ENCODE measurements at places on chromosomes 7 and 10. TPM values are rescaled to one million over a fixed set of nuclear protein-coding genes. Genes with fewer than 3 reads are reported as not detected.
A peak's percentile ranks its signal among the peaks of the same experiment; 100 is the strongest.

DNA sequence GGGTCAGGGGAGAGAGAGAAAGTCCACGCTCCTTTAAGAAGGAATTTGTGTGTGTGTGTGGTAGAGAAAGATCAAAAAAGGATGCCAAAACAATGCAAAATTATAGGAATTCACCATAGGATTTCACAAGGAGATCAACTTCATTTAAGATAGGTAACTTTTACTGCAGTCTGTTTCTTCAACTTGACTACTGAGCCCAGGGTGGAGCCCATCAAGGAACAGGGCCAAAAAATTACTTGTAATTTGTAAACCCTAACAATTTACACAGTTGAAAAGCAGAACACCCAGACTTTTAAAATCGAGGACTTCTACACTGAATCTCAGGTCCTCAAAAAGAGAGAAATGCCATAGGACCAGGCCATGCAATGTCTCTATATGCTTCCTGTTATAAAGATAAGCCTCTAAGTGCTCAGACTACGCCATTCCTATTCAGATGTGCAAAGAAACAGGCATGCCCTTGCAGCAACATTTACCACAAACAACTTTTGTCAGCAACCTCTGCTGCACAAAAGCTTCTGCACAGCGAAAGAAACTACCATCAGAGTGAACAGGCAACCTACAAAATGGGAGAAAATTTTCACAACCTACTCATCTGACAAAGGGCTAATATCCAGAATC lies 10.6 kb upstream of the GIMAP4 start:
- H3K4me3 ChIP-seq = no peak overlapping the region
- DNase-seq = no peak
- H3K4me1 ChIP-seq = no peaks in the 10 kb centered on the region
- no peak overlapping the region for H3K27ac ChIP-seq

The TMEM225B gene
- not detected for total RNA-seq

DNA sequence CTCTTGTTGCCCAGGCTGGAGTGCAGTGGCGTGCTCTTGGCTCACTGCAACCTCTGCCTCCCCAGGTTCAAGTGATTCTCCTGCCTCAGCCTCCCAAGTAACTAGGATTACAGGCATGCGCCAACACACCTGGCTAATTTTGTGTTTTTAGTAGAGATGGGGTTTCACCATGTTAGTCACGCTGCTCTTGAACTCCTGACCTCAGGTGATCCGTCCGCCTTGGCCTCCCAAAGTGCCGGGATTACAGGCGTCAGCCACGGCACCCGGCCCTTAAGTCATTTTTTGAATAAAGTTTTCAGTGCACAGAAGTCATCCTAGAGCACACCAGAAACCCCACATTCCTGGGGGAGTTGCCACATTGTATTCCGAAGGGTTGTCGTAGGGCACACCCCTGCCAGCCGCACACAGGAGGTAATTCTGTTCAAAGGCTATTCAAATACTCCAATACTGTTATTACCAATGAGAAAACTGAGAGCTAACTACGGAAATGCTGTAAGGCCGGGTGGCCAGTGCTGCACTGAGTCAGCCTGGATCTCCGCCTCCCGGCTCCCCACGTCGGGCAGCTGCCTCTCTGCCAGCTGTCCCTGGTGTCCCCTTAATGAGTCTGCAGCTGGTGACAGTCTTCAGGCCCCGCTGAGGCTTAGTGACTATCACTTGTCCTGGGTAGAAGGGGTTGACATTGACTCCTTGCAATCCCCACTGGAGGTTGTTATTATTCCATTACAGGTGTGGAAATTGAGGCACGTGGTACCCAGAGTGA lies 8.6 kb upstream of the RFC2 start:
- H3K27me3 ChIP-seq = no peaks in the 10 kb centered on the region
- no peak overlapping the region for H3K27ac ChIP-seq
- H3K36me3 ChIP-seq = no peaks in the 10 kb centered on the region
- no peaks in the 10 kb centered on the region for H3K4me1 ChIP-seq

The ITGB8 gene
- 3.6 TPM for total RNA-seq

GRCh38 chr7:31835471-31835870 lies 148.5 kb downstream of the PPP1R17 start:
- no peak for DNase-seq
- no peak overlapping the region for H3K27ac ChIP-seq
- no peaks in the 10 kb centered on the region for H3K27me3 ChIP-seq
- H3K4me1 ChIP-seq = no peaks in the 10 kb centered on the region
- H3K36me3 ChIP-seq = no peaks in the 10 kb centered on the region
- no peak overlapping the region for H3K4me3 ChIP-seq

The A1CF gene
- total RNA-seq = not detected

DNA sequence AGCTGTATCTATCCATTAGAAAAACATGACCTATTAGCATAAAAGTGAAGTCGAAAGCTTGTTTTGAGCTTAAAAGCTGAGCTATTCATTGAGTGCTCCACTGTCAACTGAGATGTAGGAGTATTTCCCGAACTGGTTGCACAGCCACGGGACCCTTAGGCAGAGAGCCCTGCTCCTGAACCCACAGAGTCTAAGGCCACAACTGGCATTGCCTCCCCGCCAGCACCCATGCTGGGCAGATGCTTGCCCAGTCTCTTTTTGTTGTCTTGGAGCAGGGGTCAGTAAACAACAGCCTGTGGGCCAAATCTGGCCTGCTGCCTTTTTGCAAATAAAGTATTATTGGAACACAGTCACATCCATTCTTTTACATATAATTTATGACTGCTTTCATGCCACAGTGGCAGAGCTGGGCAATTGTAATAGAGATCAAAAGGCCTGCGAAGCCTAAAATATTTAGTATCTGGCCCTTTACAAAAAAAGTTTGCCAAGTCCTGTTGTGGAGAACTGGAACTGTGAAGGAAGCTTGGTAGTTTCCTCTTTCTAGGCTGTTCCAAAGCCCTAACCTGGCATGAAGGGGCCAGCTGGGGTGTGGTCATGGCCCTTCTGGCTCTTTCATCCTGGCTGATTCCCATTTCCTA lies 58.4 kb upstream of the WAPL start:
- DNase-seq = no peak
- H3K27ac ChIP-seq = no peak overlapping the region
- no peak overlapping the region for H3K4me3 ChIP-seq
- H3K36me3 ChIP-seq = no peaks in the 10 kb centered on the region
- H3K27me3 ChIP-seq = 0 out of 2 replicates have a peak, but pooled peaks cover 3% of the 10 kb centered on the region

GRCh38 chr7:711922-712380 lies 14.5 kb upstream of the DNAAF5 start:
- no peak overlapping the region for H3K27ac ChIP-seq
- H3K27me3 ChIP-seq = no peaks in the 10 kb centered on the region
- DNase-seq = no peak
- no peaks in the 10 kb centered on the region for H3K4me1 ChIP-seq

DNA sequence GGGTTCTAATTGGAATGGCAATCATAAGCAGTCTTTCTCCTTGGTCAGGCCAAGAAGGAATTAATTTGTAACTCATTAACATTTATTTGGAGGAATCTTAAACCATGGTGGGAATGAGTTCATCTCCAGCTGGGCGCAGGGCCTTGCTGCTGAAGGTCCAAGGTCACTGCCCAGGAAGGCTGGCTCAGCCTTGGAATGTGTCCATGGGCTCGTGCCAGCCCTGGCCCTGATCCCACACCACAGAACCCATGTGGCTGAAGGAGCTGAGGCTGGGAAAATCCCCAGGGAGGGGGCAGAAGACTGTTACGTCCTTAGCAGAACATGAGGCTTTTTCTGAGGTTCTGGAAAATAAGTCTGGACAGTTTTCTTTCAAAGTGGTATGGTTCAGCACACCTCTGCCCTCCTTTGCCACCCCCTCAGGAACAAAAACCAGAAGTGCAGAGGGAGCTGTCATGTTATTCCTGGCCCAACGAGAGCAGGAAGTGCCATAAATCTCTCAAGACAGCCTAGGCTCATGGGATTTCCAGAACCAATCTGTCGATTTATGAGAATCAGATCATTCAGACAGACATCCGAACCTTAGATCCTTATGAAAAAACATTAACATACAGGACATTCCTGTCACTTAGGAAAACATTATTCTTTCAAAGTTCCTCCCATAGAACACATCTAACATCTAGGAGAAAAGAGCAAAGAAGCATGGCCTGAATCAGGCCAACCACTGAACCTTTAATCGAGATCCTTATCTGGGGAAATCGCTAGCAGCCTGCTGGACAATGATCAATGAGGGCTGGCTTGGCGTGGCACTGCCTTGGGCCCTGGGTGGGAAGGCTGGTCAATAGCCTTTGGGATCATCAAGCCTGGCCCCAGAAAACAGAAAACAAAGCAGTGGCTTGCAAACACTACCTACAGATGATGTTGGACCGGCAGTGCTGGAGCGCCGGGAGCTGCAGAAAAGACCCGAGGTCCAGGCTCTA lies 134.3 kb downstream of the TAX1BP1 start:
- no peaks in the 10 kb centered on the region for H3K4me1 ChIP-seq
- no peaks in the 10 kb centered on the region for H3K36me3 ChIP-seq
- H3K4me3 ChIP-seq = no peak overlapping the region
- no peak for DNase-seq

- no peak for DNase-seq
- H3K4me1 ChIP-seq = no peaks in the 10 kb centered on the region
- no peaks in the 10 kb centered on the region for H3K27me3 ChIP-seq
- no peak overlapping the region for H3K27ac ChIP-seq
Measured at GRCh38 chr10:94443549-94443948, 41.2 kb downstream of the TBC1D12 start.

DNA sequence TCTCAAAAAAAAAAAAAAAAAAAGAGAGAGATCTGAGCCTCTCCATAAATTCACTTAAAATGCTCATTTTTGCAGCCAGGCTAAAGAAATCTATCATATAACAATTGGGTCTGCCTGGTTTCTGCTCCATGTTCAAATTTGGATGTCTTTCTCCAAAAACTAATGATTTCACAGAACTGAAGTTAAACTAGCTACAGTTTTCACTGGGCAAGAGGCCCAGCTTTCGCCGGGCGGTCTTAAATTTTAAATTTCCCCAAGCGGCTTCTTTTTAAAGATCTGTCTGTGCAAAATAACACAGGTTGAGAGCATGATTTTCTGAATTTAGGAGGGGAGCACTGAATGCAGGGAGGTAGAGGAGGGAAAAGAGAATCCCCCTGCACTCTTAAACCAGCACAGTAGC lies 603.4 kb downstream of the KCNMA1 start:
- DNase-seq = no peak
- H3K27ac ChIP-seq = no peak overlapping the region
- no peaks in the 10 kb centered on the region for H3K36me3 ChIP-seq
- no peaks in the 10 kb centered on the region for H3K27me3 ChIP-seq

The NODAL gene
- 6.3 TPM for total RNA-seq

DNA sequence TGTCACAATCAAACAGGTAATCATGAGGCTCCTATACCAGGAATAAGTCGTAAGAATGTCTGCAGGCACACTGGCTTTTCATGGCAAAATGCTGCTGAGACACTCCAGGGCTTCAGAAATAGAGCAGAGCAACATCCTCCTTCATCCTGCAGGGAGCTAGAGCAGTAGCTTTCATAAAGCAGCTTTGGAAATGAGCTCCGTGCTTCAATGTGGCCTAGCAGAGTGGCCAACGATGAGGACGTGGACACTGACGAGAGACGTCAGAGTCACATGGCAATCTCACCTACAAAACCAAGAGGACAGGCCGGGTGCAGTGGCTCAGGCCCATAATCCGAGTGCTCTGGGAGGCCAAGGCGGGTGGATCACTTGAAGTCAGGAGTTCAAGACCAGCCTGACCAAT lies 9.8 kb downstream of the COBL start:
- peak; percentile 41 for DNase-seq
- peaks cover 4% of the 10 kb centered on the region for H3K4me1 ChIP-seq
- H3K27me3 ChIP-seq = no peaks in the 10 kb centered on the region
- H3K36me3 ChIP-seq = no peaks in the 10 kb centered on the region
- H3K4me3 ChIP-seq = no peak overlapping the region

GRCh38 chr10:131737543-131738395 lies 163.0 kb upstream of the PPP2R2D start:
- no peaks in the 10 kb centered on the region for H3K36me3 ChIP-seq
- H3K27me3 ChIP-seq = no peaks in the 10 kb centered on the region
- no peak overlapping the region for H3K27ac ChIP-seq
- DNase-seq = peak; percentile 33
- no peak overlapping the region for H3K4me3 ChIP-seq

DNA sequence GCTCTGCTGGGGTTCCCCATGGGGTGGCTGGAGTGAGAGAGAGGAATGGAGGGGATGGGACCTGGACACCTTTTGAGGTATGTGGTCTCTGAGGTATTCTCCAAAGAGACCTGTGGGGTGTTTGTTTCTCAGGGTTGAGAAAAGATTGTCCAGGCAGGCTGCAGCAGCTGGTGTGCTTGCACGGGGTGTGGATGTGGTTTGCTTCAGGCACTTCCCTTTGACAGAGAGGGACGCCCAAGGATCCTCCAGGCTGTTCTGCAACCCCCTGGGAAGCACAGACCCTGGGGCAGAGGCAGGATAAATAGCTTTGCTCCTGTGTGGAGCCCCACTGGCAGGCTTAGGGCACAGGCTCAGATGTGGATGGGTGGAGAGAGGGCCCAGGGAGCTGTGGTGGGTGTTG lies 115.1 kb upstream of the AGK start:
- no peak for DNase-seq
- peaks cover 18% of the 10 kb centered on the region for H3K4me1 ChIP-seq
- no peaks in the 10 kb centered on the region for H3K36me3 ChIP-seq
- no peak overlapping the region for H3K27ac ChIP-seq
- no peaks in the 10 kb centered on the region for H3K27me3 ChIP-seq

The TBRG4 gene
- 146 TPM for total RNA-seq

GRCh38 chr10:75097666-75098285 lies 13.7 kb upstream of the SAMD8 start:
- no peaks in the 10 kb centered on the region for H3K36me3 ChIP-seq
- DNase-seq = no peak
- no peaks in the 10 kb centered on the region for H3K27me3 ChIP-seq
- no peak overlapping the region for H3K4me3 ChIP-seq
- H3K27ac ChIP-seq = no peak overlapping the region
- peaks cover 6% of the 10 kb centered on the region for H3K4me1 ChIP-seq

- no peak overlapping the region for H3K27ac ChIP-seq
- peaks cover 9% of the 10 kb centered on the region for H3K4me1 ChIP-seq
Measured at GRCh38 chr10:35592441-35592840, 12.7 kb upstream of the GJD4 start.

The GPR26 gene
- total RNA-seq = 0.09 TPM

- H3K27me3 ChIP-seq = no peaks in the 10 kb centered on the region
- H3K4me3 ChIP-seq = no peak overlapping the region
- no peaks in the 10 kb centered on the region for H3K4me1 ChIP-seq
- no peaks in the 10 kb centered on the region for H3K36me3 ChIP-seq
- no peak for DNase-seq
Measured at GRCh38 chr10:62779487-62780248, 24.9 kb upstream of the ADO start.

- H3K4me3 ChIP-seq = no peak overlapping the region
- H3K27me3 ChIP-seq = no peaks in the 10 kb centered on the region
- H3K36me3 ChIP-seq = no peaks in the 10 kb centered on the region
- no peaks in the 10 kb centered on the region for H3K4me1 ChIP-seq
- H3K27ac ChIP-seq = no peak overlapping the region
Measured at GRCh38 chr7:25395976-25396375, 167.7 kb upstream of the NPVF start.

All from H1 (cell line).